ENCODE measurements at places on chromosomes 6 and 20.

GRCh38 chr6:37618916-37619590 is 78.6 kb downstream of the MDGA1 start:
- no peak for DNase-seq

DNA sequence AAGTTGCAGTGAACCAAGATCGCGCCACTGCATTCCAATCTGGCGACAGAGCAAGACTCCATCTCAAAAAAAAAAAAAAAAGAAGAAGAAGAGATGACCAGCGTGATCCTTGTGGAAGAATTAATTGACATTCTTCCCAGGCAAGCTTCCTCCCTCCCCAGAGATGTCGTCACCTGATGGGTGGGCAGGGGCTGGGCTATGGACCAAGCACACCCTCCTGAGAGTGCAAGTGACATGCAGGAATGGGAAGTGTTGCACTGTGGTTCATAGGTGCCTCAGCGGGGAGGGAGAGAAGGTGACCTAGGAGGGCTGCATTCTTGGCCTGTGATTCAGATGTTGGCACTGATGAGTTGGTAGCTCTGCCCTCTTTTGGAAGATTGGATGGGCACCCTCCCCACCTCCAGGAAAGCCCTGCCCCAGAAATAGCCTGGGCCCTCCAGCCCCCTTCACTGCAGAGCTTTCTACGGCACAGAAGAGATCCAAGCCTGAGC is 37.8 kb downstream of the TAF8 start:
- DNase-seq, result peak; percentile 72

- DNase-seq, result no peak
Observed at GRCh38 chr6:81353262-81353661, 399.2 kb downstream of the TENT5A start.

DNA sequence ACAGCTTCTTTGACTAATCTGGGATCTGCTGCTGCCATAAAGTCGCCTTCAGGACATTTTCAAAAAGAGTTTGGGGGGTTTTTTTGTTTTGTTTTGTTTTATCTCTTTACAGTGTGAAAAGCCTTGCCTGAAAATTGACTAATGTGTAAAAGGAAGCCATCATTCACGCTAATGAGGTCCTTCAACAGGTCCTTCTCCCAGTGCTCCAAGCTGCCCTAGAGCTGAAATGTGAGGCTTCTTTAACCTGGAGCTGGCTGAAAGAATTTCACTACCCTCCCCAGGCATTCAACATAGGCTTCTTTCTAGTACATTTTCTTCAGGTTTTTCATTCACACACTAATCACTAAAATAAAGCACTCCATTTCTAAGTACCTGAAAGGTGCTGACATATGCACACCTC is 145.1 kb upstream of the PRDM1 start:
- DNase-seq, result no peak

GRCh38 chr20:57616143-57616951 is 3.9 kb downstream of the ZBP1 start:
- no peak for DNase-seq

- no peak for DNase-seq
Observed at GRCh38 chr6:63643862-63644261, 8.3 kb downstream of the PHF3 start.

DNA sequence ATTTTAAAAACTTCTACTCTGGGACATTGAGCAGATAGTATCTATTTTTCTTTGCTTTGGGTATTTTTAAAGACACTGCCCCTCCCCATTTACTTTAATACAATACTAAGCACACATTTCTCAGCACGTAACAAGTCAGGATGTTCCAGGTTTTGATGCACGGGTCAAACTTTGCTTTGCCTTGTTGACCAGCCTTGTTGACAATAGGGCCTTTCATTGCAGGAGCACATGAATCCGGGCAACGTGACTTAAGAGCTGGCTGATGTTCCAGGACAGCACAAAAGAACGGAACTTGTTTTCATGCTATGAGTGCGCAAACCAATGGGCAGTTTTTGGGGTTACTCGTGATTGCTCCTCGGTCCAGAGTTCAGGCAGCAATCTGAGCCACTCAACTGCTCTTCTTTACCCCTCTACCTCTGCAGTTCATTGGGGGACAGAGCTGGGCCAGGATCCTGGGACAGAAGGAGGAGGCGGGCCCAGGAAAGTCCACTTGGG is 78.6 kb upstream of the SLC22A16 start:
- DNase-seq, result no peak

- DNase-seq, result no peak
Observed at GRCh38 chr6:3869284-3869631, 20.1 kb downstream of the FAM50B start.

DNA sequence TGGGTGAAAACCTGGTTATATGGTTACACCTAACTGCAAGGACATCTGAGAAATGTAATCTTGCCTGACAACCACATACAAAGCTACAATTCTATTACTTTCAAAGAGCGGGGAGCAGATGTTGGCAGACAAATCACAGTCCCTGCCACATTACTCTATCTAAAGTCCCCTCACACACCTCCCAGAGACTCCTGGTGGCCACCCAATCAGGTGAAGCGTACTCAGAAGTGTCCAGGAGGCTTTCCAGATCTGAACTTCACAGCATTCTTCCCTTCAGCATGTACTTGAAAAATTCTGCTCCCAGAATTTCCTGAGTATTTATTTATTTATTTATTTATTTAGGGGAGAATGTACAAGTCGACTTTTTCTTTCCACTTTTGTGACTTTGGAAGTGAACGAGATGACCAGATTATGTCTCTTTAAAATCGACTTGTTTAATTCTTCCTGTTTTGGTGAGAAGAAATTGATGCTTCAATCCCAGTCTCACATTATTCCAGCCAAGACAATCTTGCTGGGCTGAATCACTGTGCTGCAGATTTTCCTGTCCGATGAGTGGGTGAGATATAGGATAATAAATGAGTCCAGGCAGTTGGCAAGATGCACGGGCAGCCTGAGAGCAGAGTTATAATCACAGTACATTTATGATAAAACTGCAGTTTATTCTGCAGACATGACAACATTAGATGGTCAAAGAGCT is 46.9 kb upstream of the POPDC3 start:
- DNase-seq, result no peak

DNA sequence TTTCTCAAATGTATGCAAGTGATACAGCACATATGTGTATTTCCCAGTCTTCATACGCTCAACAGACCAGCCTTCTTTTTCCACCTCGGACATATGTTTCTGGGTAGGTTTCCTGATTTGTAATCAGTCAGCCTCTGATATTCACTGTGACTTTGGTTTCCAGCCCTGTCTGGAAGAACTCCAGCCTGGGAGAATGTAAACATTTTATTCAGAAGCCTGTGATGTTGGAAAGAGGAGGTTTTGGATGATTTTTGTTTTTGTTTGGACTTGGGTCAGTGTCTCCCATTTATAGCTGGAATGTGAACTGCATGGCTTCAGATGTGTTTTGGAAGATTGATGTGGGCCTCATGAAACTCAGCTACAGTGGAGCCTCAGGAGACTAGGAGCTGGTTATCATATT is 172.2 kb upstream of the CENPW start:
- no peak for DNase-seq

- no peak for DNase-seq
Observed at GRCh38 chr20:10915815-10916214, 242.0 kb upstream of the JAG1 start.

DNA sequence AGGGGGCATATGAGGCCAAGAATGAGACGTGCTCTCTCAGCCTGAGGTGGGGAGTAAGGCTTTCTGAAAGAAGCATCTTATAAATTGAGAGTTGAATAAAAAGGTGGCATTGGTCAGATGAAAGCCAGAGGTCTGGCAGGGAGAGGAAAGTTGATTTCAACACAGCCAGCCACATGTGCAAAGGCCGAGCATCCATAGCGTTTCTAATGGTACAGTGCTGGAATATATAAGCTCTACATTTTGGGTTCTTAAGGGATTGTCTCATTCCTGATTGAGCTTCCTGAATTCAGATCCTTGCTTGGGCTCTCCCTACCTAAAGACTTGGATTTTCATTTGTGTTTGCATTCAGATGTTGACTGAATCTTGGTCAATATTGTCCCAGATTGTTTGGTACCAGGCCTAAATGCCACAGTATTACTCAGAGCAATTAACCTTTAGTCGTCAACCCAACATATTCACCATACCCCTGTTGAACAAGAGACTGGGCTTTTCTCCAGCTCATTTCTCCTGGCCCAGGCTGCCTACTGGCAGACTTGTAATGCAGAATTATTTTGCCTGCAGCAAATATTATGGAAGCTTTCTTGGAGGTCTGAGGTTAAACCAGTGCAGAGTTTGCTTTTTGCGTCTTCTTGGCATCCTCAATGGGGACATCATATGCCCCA is 14.5 kb upstream of the BCAS1 start:
- no peak for DNase-seq

GRCh38 chr6:53926505-53926904 is 131.7 kb downstream of the LRRC1 start:
- DNase-seq, result peak; percentile 36

DNA sequence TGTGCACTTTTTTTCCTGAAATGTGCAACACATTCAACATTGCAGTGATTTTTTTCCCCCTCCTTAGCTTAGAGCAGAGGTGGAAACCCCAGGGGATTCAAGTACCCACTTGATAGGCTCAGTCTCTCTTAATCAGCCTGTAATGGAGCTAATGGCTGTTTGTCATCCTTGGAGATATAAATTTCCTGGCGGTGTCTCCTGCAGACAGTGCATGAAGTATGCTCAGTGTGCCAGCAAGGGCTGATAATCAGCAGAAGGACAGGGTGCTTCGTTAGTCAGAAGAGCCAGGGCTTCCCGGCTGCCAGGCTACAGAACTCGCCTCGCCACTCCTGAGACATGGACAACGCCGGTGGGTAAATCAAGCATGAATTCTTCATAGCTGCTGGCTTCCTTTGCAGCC is 69.8 kb upstream of the PHACTR2 start:
- DNase-seq, result no peak

DNA sequence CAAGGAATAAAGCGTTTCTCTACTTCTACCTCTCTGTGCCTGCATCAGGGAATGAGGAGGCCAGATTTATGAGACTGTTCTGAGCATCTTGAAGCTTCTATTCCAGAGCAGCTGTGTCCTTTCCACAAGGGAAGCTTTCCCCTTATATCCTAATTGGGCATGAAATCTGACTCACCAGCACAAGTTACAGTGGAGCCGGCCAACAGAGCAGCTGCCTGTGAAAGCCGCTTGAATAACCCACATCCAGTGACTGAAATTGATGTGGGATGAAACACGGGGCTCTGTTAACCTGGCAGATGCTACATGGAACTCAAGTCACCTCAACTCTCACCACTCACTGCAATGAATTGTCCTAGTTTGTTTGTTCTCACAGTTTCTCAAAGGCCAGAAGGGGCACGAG is 400.3 kb downstream of the TFAP2A start:
- no peak for DNase-seq

GRCh38 chr6:169883316-169883715 is 131.9 kb downstream of the ERMARD start:
- no peak for DNase-seq

- DNase-seq, result no peak
Observed at GRCh38 chr6:37500294-37500608, 558 bp upstream of the CCDC167 start.

GRCh38 chr20:58020656-58021454 is 207.6 kb downstream of the ANKRD60 start:
- DNase-seq, result no peak

DNA sequence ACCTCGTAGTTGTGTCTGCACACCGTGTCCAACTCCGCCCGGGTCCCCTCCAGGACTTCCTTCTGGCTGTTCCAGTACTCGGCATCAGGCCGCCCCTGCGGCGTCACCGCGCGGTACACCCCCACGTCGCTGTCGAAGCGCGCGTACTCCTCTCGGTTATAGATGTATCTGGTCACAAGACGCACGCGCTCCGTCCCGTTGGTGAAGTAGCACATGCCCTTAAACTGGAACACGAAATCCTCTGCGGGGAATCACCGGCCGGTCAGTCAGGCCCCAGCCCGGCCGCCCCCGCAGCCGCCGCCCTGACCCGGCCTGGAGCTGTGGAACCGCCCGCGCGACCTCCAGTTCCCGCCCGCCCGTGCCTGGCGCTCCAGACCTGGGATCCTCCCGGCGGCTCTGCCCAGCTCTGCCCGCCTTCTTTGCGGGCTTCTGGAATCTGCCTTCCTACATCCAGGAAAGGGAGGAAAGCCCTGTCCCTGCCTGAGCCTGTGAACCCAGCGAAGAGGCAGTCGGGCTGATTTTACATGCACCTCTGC is 1.6 kb downstream of the HLA-DQB1 start:
- no peak for DNase-seq

- no peak for DNase-seq
Observed at GRCh38 chr20:53829724-53830521, 236.3 kb upstream of the ZNF217 start.

GRCh38 chr6:1821513-1822183 is 211.9 kb downstream of the FOXC1 start:
- no peak for DNase-seq

DNA sequence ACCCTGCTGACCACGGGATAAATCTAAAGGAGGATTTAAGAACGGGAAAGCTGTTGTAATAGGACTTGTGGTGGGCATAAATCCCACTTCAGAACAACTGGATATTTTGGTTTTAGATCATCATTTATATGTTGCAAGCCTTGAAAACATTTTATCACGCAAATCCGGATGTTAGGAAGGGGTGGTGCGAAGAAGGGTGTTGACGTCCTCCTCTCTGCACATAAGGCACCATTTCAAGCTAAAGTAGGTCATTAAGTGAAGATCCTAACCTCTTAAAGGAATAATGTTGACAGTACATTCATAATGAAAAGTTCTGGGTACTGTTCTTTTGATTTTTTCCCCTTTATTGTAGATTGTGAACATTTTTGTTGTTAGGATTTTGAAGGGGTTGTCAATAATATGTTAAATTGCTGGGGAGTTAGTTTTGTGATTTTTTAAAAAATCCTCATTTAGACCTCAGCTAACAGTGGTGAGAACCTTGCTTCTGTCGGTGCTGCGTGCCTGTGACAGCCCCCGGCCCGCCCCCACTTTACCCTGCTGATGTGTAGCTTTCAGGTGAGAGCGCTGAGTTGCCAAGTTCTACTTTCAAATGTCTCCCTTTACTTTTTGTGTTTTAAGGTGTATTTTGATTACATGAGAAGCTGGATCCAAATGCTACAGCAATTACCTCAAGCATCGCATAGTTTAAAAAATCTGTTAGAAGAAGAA is 88.8 kb downstream of the MAP3K4 start:
- no peak for DNase-seq

- DNase-seq, result no peak
Observed at GRCh38 chr6:27836783-27837624, 75.2 kb downstream of the OR2B2 start.

DNA sequence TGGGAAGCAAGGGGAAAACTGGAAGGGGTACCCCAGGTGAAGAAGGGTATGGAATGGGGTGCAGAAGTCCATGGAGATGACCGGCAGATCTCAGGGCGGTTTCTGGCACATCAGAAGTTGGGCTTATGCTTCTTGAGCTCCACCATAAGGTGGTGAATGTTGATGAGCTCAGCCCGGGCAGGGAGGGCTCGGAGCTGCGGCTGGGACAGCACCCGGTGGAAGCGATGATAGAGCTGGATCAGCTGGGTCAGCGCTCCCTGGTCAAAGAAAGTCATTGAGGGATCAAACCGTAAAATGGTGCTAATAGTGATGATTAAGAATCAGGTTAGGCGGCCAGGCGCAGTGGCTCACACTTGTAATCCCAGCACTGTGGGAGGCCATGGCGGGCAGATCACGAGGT is 20.9 kb downstream of the VPS52 start:
- DNase-seq, result no peak

- no peak for DNase-seq
Observed at GRCh38 chr6:21450149-21450548, 143.4 kb upstream of the SOX4 start.

GRCh38 chr6:81997090-81997926 is 244.8 kb upstream of the TENT5A start:
- no peak for DNase-seq

All from H54 (cell line).